NCI-H524 (cell line): ENCODE measurements at places on chromosomes 12 and 14.

GRCh38 chr14:76997257-76997970, 31.1 kb downstream of the IRF2BPL start:
- peak; percentile 19 for DNase-seq

- no peak for DNase-seq
Measured at GRCh38 chr12:43891856-43892574, 56.1 kb downstream of the TMEM117 start.

GRCh38 chr14:21001218-21001617, 2.1 kb downstream of the SLC39A2 start:
- no peak for DNase-seq

GRCh38 chr14:33837943-33838683, 112.8 kb downstream of the EGLN3 start:
- DNase-seq, result peak; percentile 16

GRCh38 chr14:102125546-102125945, 14.2 kb upstream of the WDR20 start:
- DNase-seq, result no peak

DNA sequence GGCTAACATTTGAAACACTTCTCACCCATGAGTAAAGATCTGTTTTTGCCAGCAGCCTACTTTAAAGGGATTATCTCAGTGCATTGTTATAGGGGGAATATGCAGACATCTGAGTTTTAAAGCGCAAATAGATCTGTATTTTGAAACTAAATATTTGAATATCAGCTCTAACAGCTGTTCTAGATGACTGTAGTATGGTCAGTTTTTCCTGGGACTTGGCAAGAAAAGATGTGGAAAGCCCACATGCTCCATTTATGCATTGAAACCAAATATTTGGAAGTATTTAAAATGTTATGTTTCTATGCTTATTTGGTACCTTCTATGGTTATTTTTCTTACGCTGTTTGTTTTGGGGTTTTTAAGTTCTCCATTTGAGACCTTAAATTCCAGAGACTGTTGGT, 41.7 kb downstream of the RIC8B start:
- no peak for DNase-seq

DNA sequence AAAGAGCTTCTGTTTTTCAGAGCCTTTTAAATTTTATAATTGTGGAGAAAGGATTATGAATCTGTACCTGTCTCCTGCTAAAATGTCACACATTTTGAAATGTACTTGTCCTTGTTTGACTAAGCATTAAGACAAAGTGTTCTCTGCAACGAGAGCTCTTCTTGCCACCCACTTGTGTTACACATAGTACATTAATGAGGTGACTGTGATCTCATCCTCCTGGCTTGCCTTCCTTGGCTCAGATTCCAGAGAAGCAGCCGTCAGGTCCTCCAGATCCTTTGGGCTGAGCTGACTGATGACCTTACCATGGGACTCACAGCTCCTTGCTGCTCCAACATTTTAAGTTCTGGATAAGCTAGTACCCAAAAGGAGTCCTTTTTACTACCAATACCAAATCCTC, 81.4 kb downstream of the BBS10 start:
- peak; percentile 83 for DNase-seq

- no peak for DNase-seq
Measured at GRCh38 chr12:75951399-75952278, 79.9 kb downstream of the PHLDA1 start.

- no peak for DNase-seq
Measured at GRCh38 chr12:124390442-124391097, 95.7 kb downstream of the RFLNA start.

DNA sequence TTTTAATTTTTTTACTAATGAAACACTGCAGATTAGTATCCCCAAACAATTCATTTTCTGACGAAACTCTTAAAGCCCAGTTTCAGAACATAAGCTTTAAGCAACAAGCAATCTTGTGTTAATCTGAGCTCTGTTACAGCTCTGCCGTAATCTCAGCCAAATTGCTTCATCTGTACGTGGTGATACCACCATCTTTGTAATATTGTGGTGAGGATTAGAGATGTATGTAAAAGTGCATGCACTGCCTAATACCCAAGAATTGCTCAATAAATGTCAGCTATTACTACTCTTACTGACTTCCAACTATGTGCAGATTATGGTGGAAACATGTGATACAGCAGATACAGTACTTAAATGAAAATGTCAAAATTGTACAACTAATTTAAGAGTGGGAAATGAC, 1.8 kb downstream of the AKAP5 start:
- no peak for DNase-seq

- no peak for DNase-seq
Measured at GRCh38 chr14:77100961-77101360, 2.9 kb downstream of the CIPC start.

GRCh38 chr14:53380052-53380866, 227.1 kb upstream of the DDHD1 start:
- no peak for DNase-seq

- no peak for DNase-seq
Measured at GRCh38 chr12:105523164-105524057, 192.9 kb downstream of the C12orf75 start.

- DNase-seq, result no peak
Measured at GRCh38 chr14:82422230-82422629, 888.6 kb upstream of the SEL1L start.

DNA sequence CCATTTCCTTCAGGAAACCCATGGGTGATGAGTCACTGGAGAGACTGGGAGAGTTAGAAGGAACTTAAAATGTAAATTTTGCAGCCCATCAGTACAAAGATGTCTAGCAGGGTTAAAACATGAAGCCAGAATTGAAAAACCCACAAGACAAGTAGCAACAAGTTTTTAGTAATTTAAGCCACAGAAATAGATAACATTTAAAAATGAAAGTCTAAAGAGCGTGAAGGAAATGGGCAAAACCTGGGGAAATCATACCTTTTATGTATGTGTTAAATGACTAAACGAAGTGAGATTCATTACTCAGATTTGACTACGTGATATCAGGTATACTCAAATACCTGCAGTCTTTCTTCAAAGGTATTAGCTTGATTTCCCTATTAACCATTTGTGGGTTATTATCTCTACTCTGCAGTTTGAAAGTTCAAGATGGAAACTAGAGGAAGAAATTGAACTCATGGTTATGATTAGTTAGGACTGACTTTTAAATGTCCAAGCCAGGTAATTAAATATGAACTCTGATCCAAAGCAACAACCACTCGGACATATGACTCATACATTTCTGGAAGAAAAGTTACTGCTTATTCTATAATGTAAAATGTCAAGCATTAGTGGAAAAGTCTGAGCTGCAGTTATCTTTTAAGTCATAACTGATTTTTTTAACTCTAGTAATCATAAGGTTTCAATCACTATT, 84.1 kb downstream of the ITPR2 start:
- DNase-seq, result no peak
